A172 (cell line): ENCODE measurements at places on chromosomes 6 and 20. TPM values are rescaled to one million over a fixed set of nuclear protein-coding genes. Genes with fewer than 3 reads are reported as not detected.

Gene AGER
- total RNA-seq: 0.60 and 2.2 TPM in 2 replicates

Gene CD93
- not detected in 2 replicates for total RNA-seq

Gene NKX2-2
- total RNA-seq: 4.4 TPM in 2 replicates

Gene BHLHE23
- not detected in 2 replicates for total RNA-seq

Gene FHL5
- total RNA-seq: not detected in 2 replicates

Gene RAET1L
- 0.69 TPM in 1 of 2 replicates, not detected in the other for total RNA-seq

Gene AKAP12
- 172 and 173 TPM in 2 replicates for total RNA-seq

Gene SOX4
- total RNA-seq: 8.8 and 10.5 TPM in 2 replicates

Gene ACAT2
- total RNA-seq: 45.3 and 46.1 TPM in 2 replicates

Gene ETV7
- 0.24 TPM in 1 of 2 replicates, not detected in the other for total RNA-seq

Gene GCNT2
- total RNA-seq: 16.6 and 19.3 TPM in 2 replicates

Gene GTSF1L
- not detected in 2 replicates for total RNA-seq

Gene SLC17A3
- total RNA-seq: not detected in 2 replicates

GRCh38 chr6:137033828-137034227 lies 10.9 kb downstream of the IL20RA start:
- peak; percentile 65 for DNase-seq

GRCh38 chr6:133583907-133584427 lies 304.9 kb upstream of the TCF21 start:
- no peak for DNase-seq

GRCh38 chr6:56848105-56848504 lies 106.8 kb upstream of the BEND6 start:
- DNase-seq: no peak

- DNase-seq: no peak
Measured at GRCh38 chr6:111692327-111693164, 86.9 kb upstream of the TRAF3IP2 start.

DNA sequence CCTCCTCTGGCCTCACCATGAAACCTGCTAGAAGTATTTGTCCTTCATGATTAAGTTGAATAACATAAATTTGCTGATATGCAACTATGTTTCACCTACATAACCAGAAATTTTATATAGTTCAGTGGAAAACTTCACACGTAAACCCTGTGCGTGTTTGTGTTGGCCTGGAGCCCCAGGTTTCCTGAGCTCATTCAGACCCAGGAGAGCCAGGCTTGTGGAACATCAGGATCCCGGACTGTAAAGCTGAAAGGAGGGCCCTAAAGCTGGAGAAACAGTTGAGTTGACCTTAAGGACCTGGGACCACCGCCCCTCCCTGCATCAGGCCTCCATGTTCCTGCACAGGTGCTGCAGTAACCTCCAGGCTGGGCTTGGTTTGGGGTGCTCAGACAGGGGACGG lies 3.1 kb upstream of the SPATS1 start:
- DNase-seq: no peak

- DNase-seq: no peak
Measured at GRCh38 chr20:63976980-63977738, 2.3 kb downstream of the SAMD10 start.

GRCh38 chr6:160130729-160131484 lies 9.3 kb downstream of the SLC22A1 start:
- no peak for DNase-seq

DNA sequence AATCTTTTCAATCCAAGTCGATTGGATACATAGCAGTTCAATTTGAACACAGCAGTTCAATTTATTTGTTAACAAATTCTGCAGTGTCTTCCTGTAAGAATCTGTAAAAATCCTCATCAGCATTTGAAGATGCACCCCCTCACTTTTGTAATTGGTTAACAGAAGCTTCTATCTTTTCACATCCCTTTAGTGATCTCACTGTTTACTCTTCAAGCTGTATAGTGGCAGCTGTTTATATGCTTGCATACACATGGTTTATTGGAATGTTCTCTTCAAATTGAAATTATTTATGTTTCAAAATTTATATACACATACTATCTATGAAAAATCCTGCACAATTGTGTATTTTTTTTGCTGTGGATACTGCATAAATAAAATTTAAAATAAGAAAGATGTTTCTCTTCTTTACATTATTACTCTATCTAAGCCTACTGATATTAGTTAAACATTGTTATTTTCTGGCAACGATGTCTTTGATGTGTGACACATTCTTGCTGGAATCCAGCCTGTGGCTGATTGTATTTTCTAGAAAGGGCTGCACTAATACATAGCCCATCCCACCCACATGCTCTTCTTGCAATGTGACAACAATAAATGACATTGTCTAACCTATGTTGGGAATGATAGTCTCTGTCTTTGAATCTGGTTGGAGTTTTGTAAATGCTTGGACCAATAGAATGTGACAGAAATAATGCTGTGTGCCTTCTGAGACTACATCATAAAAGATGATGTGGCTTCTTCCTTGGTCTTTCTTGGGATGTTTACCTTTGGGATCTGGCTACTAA lies 573.0 kb downstream of the CD109 start:
- DNase-seq: no peak

DNA sequence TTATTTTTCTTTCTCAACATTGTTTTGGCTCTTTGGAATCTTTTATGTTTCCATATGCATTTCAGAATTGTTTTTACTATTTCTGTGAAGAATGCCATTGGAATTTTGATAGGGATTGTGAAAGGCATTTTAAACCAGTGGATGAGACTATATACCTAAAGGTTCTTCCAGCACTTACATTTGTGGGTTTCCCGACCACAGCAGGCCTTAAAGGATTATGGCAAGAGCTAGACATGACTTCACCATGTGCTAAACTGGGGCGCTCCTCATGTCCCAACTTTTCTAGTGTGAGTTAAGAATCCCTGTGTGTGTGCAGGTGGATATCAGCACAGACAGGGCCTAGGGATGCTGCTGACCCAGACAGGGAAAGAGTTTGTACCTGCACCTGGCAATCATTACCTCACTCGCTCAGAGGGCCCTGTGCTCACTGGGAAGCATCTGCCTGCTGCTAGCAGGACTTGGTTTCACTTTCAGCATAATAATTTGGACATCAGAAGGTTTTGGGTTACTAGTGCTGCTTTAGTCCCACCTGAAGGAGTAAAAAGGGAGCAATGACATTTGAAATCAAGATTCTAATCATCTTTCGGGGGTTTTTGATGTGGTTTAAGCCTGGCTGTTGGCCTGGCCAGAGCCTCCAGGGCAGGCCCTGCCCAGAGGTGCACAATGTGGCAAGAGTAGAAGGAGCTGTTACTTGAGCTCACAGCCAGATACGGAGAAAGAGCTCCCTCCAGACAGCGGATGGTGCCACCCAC lies 137.1 kb downstream of the CDC5L start:
- no peak for DNase-seq

DNA sequence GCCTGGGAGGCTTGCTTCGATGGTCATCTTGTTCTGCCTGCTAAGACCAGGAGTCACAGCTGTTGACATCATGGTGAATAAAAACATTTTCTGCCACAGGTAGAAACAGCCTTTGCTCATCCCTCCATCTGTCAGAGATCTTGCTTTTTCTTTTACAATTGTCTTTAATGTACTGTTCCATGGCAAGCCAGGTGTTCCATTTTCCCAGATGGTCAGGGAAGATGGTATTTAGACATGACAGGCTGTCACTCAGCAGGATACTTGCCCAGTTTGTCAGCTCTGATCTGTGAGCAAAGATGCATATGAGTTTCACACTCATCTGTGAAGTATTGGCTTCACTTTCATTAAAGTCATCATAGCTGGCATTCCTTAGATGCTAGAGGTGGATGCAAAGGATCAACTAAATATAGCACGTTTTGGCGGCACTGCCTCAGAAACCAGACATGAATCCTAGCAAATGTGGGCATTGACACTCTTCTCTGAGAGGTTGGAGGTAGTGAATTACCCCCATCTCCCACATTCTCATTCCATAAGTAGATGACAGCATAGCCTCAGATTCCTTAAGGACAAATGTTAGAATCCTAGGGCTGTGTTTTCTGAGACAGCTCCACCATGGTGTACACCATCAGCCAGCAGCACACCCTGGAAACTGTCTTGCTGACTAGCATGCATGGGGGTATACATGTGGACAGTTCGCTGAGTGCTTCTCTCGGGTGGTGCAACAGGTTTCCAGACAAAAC lies 4.2 kb downstream of the SSTR4 start:
- DNase-seq: no peak

GRCh38 chr20:36543184-36544133 lies 2.1 kb downstream of the MYL9 start:
- peak; percentile 61 for DNase-seq

GRCh38 chr6:49004801-49005200 lies 458.3 kb downstream of the MMUT start:
- DNase-seq: no peak

GRCh38 chr6:12533586-12533985 lies 183.0 kb upstream of the PHACTR1 start:
- DNase-seq: no peak

GRCh38 chr6:116012951-116013350 lies 47.7 kb downstream of the FRK start:
- DNase-seq: no peak
